ENCODE measurements at places on chromosomes 3 and 15.

DNA sequence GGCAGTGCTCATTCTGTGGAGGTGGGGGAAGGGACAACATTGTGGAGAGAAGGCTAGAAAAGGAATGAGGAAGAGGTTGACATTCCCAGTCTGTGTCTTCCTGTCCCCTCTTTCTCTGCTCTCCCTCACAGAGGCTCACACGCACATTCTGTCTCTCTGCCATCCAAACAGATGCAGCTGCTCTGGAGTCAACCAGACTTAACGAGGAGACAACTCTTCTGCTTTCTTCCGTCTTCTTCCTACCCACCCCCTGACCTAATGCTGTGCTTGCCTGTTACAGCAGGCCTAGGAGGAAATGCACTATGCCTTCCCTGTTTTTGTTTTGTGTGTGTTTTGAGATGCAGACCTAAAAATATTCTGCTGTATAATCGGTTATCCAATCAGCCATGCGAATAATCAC, 121.9 kb downstream of the CACNA1D start:
- DNase-seq, result no peak

DNA sequence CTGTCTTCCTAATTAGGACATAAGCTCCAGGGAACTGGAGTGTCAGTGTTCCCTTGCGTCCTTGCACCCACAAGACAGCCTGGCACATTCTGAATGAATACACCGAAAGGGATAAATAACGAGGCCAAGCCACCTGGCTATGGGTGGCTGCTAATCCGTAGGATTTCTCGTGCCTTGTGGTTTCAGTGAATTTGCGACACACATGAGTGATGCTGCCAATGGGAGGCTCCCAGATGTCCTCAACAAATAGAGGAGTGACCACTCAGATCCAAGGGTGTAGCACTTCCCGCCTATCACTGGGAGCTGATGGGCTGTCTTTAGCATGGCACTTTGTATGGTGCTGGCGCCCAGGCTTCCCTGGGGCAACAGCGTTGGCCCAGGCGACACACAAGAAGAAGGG, 43.4 kb downstream of the APBA2 start:
- DNase-seq, result no peak

- no peak for DNase-seq
Observed at GRCh38 chr3:55292360-55292759, 194.7 kb downstream of the WNT5A start.

DNA sequence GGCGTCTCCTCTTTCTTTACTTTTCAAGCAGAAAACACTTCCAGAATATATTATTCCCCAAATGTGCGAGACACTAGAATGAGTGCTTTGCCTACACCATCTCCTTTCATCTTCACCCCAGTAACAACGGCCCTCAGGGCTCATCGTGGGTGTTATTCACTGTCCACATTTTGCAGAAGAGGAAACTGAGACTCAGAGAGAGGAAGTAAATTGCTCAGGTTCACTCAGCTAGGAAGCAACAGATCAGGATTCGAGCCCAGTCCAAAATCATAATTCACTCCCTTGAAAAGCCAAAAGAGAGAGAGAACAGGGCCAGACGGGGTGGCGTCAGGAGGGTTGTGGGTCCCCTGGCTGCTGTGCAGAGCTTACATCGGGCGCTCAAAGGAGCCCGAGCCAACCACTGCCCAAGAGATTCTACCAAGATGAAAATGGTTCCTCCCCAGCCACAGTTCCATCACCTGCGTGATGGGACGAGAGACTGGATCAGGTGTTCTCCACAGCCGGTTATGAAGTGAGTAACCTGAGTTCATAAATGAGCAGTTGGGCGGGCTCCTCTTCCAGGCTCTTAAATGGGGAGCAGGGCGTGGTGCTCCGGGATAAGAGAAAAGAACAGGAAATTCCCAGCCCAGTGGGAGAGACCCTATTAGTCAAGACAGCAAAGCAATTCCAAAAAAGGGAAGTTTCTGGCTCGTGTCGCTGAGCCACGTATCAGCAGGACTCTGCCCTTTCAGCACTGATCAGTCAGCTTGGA, 48.6 kb upstream of the FLNB start:
- no peak for DNase-seq

Data from T-helper 22 cell (primary cell).